Cortex of kidney (tissue), 1 donor: ENCODE measurements at places on chromosomes 13 and 19.

- DNase-seq = no peak
Observed at GRCh38 chr19:279231-279630, 12.0 kb downstream of the PLPP2 start.

DNA sequence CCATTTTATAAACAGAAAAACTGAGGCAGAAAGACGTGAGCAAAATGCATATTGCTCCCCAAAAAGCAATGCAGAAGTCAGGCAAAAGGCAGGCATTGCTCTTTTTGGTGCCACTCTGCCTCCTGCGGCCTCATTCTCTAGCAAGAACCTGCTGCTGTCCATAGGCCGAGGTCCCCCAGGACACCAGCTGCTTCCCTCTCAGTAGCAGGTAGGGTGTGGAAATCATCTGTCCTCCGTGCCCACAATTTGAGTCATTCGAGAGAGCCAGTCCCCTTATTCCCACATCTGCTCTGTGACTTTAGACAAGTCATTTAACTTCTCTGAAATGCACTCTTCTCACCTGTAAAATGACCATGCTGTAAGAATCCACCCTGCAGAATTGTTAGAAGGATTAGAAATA, 50.0 kb downstream of the TNFRSF19 start:
- DNase-seq = no peak

DNA sequence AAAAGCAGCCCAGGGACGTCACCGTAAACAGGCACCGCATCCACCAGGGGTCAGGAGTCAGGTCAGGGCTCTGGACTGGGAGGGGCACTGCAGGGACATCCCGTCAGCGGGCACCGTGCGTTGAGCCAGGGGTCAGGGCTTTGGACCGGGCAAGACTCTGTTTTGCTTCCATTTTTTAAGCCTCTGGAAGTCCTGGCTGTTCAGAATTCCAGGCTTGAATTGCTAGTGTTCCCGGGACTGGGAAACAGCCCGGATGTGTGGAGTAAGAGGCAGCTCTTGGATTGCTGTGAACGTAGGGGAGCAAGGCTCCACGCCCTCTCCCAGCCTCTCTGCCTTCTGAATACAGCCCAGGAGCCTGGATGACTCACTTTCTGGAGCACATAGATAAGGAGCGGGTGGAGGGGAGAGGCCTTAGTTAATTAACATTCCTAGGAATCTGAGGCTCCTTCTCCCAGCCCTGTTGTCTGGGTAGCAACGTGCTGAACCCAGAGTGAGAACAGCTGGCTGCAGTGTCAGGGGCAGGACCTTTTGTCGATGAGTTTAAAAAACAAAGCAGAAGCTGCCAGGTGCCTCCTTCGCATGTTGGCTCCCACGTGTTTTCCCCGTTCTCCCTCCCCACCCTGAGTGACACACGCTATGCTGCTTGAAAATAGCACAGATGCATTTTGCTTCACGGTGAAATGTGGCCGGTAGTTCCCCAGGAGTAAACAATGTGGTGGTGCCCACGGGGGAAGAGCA, 21.9 kb downstream of the ATP11A start:
- DNase-seq = no peak

DNA sequence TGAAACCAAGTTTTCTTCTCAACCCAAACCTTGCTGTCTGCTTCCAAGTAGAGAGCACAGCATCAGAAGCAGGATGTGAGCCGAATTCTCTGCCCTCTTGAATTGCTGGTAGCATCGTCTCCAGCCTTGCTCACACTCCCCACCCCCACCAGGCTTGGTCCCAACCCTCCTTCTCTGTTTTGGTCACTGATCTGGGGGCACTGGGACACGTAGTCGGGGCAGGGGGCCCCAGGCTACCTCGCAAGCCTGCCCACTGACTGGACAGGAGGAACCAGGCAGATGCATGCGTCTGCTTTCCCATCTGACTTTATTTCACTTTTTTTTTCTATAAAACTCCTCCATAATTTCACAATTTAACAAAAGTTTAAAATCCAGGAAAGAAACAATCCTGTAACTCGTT, 69.7 kb downstream of the MLLT1 start:
- DNase-seq = no peak

- no peak for DNase-seq
Observed at GRCh38 chr19:31511696-31512095, 162.5 kb upstream of the TSHZ3 start.

GRCh38 chr13:27273658-27274425, 3.2 kb downstream of the RASL11A start:
- DNase-seq = no peak

- DNase-seq = no peak
Observed at GRCh38 chr19:13623716-13624710, 117.7 kb upstream of the CACNA1A start.

DNA sequence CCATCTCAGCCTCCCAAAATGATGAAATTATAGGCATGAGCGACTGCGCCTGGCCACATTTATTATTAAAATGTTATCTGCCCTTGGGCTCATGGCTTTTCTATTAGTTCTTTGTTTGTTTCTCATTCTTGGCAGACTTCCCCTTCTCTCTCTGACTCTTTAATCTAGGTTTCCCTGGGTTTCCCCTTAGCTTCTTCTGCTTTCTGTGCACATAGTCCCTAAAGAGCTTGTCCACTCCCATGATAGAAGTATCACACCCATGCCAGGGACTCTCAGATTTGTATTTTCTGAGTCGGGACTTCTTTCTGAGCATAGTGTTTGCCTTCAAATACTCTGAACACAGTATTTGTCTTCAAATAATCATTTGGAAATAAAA, 38.6 kb upstream of the ITM2B start:
- DNase-seq = no peak

GRCh38 chr13:21833921-21834320, 163.0 kb downstream of the FGF9 start:
- no peak for DNase-seq

DNA sequence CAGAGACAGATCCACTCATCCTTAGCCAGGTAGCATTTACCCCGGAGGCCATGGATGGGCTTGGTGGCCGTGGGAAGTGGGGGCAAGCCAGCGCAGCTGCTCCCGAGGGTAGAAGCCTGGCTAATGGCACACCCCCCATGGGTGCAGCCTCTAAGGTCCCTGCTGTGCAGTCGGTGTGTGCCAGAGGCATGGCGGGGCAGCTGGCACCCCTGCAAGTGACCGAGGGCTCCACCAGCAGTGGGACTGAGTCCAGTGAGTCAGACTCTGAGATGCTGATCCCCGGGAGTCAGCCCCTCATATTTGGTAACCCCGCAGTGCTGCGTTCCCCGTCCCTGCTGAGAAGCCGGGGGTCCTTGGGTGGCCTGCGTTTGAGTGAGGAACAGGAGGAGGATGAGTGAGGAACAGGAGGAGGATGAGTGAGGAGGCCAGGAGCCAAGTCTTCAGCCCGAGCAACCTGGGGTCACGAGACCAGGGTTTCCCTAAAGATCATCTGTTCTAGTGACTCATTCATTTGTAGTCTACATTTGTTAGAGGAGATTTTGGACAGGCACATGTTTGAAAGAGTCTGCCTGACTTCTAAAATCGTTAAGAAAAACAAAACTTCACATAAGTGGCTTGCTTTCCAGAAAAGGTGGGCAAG, 180.7 kb downstream of the STK24 start:
- DNase-seq = no peak

DNA sequence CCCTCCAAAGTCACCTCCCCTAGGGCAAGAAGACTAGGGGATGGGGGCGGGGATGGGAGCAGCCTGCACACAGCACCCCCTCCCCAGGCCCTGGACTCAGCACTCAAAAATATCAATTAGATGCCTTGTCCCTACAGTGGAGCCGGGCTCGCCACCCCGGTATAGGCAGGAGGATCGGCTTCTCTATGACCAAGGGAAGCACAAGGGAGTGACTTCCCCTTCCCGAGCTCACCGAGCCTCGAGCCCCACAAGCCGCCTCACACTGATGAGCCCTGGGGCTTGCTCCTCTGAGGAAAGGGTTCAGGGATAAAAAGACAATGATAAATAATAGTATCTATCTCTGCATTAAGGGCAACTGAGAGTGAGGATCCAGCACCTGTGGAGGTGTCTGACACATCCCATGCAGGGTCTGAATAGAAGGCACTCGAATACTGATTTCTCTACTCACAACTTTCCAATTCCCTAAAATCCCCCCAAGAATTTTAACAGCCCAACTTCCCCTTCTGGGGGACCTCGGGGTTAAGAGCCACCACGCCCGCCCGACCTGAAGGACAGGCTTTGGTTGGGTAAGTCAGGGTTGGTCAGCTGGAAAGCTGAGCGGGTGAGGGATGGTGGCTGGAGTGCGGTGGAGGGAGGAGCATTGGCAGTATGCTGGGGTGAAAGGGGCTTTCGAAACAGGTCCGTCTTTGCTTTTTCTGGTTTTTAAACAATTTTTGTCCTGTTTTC, 51.3 kb downstream of the STK24 start:
- no peak for DNase-seq

- DNase-seq = no peak
Observed at GRCh38 chr19:4456843-4457653, 546 bp downstream of the UBXN6 start.

- DNase-seq = no peak
Observed at GRCh38 chr13:86282442-86282841, 483.2 kb upstream of the SLITRK6 start.

DNA sequence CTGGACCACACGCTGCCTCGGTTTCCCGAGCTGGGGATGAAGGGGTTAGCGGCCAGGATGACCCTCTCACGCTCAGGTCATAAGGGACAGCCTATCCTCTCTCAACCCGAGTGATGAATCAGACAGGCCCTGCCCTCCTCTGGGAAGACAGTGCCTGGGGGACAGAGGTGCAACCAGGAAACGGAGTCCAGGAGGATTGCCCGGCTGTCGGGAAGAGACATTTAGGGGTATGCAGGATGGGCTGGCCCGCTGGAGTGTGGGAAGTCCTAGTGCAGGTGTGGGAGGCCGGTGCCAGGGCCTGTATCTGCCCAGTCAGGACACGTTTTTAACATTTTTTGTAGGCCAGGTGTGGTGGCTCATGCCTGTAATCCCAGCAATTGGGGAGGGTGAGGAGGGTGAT, 8.3 kb downstream of the LSM7 start:
- DNase-seq = no peak

- no peak for DNase-seq
Observed at GRCh38 chr19:41601771-41602170, 25.1 kb downstream of the CEACAM4 start.

DNA sequence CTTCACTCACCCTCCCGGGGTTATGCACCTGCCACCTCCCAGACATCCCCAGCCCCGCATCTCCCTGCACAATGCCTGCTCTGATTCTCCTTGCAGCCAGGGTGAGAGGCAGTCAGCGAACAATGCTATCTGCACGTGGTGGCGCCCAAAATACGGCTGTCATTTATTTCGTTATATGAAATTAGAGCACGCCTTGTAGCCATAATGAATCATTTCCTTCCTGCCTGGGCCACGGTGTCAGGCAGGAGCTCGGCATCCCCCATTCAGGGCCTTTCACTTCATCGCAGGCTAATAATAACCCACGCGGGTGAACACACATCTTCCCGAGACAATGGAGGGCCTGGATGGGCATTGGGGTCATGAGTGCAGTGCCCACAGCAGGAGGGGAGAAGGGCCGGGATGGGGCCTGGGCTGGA, 143.8 kb upstream of the ZNF507 start:
- no peak for DNase-seq

DNA sequence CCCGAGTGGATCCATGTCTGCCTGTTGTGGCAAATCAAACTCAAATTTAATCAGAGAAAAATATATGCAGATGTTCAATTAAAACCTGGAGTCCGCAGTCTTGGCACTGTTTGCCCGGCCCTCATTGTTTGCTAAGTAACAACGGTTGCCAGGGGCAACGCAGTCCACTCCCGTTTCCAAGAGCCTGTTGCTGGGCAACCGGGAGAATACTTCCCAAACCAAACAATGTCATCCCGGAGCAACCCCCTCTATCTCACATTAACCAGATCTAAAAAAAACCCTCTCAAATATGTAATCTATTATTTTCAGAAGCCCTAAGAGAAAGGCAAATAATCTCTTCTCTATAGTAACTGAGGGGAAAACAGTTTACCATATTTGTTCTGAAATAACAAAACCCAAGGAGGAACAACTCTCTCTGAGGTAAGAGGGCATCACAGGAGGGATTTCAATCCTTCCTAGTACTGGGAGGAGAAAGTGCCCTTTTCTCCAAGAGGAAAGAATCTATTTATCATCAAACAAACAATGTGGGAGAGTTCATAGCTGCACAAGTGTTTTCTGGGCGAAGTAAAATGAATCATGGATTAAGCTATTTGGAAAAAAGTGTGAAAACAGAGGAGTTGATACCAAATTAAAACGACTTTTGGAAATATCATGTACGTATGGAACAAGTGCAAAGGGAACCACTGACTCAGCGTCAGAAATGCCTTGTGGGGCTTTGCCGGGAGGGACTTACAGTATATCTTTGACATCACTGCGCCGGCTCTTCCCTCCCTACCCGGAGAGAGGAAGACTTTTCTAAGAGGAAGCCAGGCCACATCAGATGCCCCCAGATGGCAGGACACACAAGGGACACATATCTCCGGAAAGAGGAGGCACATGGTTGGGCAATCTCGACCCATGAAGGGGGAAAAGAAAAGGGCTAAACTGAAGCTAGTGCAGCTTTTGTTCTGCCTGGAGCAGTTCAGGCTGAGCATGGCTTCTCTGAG, 43.3 kb downstream of the RFX2 start:
- no peak for DNase-seq

- DNase-seq = no peak
Observed at GRCh38 chr19:4051175-4052101, 15.3 kb downstream of the ZBTB7A start.

GRCh38 chr19:32387701-32388392, 17.7 kb upstream of the DPY19L3 start:
- DNase-seq = no peak

GRCh38 chr19:32875428-32875827, 5.9 kb upstream of the SLC7A9 start:
- DNase-seq = no peak

DNA sequence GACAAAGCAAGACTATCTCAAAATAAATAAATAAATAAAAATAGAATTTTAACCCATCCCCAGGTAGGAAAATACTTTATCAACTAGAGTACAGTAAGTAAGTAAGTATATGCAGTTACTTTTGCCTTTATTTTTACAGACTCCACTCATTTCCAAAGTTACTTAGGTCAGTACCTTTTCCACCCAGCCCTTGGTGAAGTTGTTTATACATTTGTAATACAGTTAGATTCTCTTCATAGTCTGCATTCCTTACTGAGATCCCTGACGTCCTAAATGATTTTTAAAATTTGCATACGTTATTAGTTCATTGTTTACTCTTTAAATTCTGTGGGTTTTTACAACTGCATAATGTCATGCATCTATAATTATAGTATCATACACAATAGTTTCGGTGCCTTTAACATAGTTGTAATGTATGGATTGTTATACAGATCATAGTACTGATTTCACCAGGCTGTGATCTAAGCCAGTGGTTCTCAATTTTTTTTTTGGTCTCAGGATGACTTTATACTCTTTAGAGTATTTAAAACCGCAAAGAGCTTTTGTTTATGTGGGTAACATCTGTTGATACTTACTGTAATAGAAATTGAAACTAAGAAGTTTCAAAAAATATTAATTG, 10.4 kb downstream of the SETDB2 start:
- DNase-seq = no peak

- no peak for DNase-seq
Observed at GRCh38 chr19:46133101-46133627, 8.7 kb upstream of the IGFL3 start.

GRCh38 chr13:47656651-47657050, 344.4 kb downstream of the SUCLA2 start:
- no peak for DNase-seq
